ENCODE measurements at places on chromosomes 7 and 10.

GRCh38 chr10:62054830-62055229 is 153.3 kb downstream of the ARID5B start:
- no peak for DNase-seq

DNA sequence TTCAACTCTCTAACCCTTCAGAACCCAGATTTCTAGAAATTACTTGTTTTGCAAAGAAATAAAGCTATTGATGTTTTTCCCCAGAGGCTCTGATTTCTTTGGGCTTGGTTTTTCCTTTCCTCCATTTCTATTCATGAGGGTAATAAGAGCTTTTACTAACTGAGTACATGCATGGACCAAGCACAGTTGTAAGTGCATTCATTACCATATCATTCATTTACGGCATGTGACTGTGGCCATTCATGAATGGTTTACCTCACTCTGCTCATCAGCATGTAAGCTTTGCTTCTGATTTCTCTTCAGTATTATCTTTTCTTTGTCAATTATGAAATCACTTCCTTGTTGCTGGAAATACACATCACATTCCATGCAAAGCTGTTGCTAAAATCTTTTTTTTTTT is 42.4 kb downstream of the LAMB4 start:
- no peak for DNase-seq

GRCh38 chr10:61138708-61139591 is 195.0 kb upstream of the RHOBTB1 start:
- DNase-seq: no peak

- no peak for DNase-seq
Measured at GRCh38 chr10:104872691-104873090, 231.6 kb downstream of the SORCS3 start.

- peak; percentile 46 for DNase-seq
Measured at GRCh38 chr7:33932832-33933468, 27.6 kb downstream of the BMPER start.

DNA sequence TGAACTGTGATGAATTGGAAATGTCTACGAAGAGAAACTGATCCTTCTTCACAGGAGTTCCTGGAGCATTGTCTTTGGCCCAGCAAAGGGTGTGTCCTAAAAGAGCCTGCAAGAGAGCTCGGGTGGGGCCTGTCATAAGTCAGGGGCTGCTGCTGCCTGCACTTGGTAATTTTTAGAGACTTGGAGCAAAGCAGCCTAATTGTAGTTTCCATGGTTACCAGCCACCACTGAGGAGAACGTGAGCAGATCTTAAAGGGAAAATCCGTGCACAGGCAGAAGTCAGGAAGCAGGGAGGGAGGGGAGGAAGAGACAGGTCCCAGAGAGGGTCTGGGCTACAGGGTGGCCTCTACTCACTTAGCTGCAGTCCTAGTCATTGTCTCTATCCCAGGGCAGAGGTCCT is 463.6 kb downstream of the PLXNA4 start:
- DNase-seq: no peak

DNA sequence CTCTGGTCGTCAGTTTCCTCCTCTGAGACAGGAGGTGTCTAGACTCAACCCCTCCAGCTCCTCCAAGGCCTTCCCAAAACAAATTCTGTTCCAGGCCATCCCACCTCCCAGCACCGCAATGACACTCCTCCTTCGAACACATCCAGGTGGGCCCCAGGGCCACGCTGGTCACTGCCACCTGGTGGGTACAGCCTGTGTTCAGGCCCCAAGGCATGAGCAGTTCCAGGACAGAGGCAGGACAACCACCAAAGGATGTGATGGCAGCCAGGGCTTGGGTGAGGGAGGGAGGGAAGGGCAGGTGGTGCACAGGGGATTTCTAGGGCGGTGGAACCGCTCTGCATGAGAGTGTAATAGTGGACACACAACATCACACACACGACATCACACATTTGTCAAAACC is 76.5 kb downstream of the PRKAG2 start:
- DNase-seq: no peak

- no peak for DNase-seq
Measured at GRCh38 chr10:70832221-70832620, 16.5 kb downstream of the SGPL1 start.

GRCh38 chr10:44917848-44918247 is 6.7 kb downstream of the TMEM72 start:
- no peak for DNase-seq

DNA sequence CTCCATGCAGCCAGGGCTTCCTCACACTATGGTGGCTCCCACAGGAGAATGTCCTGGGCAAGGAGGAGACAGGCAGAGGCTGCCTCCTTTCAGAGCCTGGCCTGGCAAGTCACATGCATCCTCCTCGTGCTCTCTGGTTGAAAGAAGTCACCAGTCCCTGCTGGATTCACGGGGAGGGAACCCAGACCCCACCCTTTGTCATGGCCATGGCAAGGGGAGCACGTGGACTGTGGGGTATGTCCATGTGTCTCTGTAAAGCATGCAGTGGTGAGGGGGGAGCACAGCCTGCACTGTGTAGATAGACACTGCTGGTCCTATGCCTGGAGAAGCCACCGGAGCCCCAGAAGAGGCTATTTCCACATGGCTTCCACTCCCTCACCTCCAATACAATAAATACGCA is 225.0 kb downstream of the TCERG1L start:
- no peak for DNase-seq

DNA sequence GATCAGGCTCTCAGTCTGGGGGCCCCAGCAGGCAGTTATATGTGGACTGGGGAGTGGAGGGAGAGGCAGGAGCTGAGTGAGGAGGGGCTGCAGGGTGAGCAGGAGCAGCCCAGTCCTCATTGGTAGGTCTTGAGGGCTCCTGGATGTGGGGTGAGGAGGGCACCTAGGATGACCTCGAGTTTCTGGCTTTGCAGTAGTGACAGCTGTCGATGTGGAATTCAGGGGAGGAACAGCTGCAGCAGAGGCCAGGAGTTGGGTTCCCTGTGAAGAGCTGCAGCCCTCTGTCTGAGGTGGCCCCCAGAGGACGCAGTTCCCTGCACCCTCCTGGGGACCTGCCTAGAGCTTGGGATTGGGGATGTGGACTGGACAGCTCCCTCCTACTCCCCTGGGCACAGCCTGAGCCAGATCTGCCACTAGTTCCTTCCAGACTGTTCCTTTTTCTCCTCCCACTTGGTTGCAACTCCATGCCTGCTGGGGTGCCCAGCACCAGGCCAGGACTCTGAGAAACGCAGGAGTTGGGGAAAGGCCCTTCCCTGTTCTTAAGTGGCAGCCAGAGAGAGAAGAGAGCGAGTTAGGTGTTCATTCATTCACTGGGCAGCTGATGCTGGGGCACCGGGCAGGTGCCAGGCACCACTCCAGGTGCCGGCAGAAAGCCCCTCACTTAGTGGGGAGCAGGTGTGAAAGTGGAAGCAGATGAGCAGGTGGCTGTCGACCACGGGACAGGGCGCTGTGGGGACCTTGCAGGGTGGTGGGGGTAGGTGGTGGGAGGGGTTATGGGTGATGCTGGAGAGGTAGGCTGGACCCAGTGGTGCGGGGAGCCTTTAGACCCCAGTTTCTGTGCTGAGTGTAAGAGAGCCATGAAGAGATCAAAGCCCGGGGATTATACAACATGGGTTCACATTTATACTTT is 57.9 kb downstream of the PRF1 start:
- DNase-seq: no peak

DNA sequence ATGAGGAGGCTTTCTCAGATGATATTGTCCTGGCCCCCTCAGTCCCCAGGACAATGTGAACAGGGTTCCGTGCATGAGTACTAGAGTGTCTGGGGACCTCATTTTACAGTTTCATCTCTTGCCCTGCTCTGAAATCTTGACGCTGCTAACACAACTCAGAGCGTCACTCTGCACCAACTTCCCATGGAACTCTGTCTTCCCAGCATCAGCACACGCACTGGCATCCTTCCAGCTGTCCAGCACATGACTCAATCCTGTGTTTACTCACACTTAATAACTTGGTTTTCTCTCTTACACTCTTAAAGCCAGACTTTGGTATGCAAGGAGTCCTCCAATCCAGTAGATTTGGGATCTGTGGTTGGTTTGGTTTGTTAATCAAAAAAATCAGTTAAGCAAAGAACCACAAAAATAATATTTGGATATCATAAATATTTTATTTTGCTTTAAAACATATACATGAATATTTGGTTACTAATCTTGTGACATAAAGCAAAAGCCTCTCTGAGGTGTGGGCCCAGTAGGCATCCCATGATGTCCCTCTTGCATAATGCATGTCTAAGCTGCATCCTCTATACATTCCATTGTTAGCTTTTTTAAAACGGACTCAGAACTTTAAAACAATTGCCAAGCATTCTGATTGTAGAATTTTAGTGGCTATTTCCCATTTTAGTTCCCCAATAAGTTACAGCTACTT is 131.0 kb downstream of the CXCL12 start:
- DNase-seq: peak; percentile 65

- no peak for DNase-seq
Measured at GRCh38 chr7:100745184-100745583, 11.8 kb downstream of the ZAN start.

DNA sequence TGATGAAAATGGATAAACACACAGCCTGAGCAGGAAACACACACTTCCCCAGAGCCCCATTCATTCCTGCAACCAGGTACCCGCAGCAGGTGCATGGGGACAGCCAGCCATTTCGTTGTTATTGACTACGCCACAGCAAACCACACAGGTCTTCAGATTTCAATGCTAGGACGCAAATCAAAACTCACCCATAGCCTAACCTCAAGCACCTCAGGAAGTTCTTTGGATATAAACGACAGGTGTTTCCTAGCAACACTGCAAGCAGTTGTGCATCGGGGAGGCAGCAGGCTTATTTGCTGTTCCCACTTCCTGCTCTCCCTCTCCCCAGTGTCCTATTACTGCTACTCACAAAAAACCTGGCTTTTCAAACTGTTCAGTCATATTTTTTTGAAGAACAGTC is 176.5 kb upstream of the FRMD4A start:
- DNase-seq: no peak

DNA sequence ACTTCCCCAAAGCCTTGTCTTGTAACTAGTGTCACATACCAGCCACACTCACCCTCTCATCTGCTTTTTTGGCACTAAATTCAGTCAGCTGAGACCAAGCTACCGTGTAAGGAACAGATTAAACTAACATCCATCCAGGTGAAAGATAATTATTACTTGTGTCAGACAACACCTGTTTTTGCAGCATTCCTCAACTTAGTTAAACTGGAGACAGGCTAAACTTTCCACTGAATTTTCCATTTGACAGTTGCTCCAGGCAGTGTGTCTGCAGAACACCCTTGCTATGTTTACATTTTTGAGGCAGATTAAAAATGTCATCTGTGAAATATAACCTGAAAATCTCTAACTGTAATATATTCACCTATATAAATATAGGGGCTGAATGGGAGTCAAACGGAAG is 73.6 kb downstream of the CYP26A1 start:
- no peak for DNase-seq

All from thoracic aorta (tissue), 2 donors.